NK-92 treated with Interleukin-12 subunit alpha and Interleukin-12 subunit beta, amount 100 ng/mL, for 24 hours (cell line): ENCODE measurements at places on chromosomes 6 and 20.

GRCh38 chr6:148547110-148547509 is 199.7 kb upstream of the UST start:
- DNase-seq, result no peak

DNA sequence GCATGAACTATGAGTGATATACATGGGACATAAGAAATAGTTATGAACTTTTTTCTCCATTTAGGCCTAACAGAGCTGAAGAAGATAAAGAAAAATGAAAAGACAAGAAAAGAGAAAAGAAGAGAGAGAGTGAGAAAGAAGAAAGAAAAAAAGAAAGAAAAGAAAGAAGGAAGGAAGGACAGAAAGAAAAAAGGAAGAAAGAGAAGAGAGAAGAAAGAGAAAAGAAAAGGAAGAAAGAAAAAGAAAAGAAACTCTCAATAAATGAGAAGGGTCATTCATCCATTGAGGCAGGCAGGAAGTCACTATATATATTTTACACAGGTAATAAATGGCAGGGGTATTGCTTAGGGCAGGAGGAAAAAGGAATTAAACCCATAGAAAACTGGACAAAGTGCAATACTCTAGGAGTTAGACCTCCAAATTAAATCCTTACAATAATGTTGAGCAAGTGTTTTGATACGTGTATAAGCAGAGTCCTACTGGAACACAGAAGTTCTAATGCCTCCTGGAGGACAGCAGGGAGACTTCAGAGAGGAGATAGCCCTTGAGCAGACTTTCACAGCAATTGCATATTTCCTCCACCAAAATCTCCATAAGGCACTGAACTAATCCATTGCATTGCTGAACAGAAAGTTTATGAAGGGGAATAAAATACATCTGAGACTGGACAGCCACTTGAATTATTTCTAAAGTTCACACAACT is 86.4 kb upstream of the TENT5A start:
- DNase-seq, result no peak

DNA sequence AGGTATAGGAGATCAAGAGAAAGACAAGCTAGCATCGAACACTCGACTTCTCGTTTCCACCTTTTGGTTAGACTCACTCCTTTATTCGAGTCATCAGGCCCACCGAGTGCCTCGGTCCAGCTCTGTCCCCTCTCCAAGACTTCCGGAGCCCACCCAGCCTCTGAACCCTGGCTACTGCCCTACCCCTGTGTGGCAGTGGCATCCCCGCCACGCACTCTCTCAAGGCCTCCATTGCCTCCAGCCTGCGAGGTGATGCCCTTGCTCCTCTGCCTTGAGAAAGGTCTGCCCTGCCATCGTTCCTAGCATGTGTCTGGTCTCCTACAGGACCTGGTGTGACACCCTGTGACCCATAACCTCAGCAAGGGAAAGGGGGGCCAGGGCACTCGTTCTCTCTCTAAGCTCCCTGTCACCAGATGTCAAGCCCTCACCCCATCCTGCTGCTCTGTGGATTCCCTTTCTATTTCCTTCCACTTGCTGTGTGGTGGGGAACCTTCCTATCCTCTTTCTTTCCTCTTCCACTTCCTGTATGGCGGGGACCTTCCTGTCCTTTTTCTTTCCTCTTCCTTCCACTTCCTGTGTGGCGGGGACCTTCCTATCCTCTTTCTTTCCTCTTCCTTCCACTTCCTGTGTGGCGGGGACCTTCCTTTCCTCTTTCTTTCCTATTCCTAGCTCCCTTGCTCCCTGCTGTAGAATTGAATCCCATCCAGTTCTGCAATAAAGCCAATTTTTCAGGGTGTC is 44.7 kb upstream of the QKI start:
- DNase-seq, result no peak

DNA sequence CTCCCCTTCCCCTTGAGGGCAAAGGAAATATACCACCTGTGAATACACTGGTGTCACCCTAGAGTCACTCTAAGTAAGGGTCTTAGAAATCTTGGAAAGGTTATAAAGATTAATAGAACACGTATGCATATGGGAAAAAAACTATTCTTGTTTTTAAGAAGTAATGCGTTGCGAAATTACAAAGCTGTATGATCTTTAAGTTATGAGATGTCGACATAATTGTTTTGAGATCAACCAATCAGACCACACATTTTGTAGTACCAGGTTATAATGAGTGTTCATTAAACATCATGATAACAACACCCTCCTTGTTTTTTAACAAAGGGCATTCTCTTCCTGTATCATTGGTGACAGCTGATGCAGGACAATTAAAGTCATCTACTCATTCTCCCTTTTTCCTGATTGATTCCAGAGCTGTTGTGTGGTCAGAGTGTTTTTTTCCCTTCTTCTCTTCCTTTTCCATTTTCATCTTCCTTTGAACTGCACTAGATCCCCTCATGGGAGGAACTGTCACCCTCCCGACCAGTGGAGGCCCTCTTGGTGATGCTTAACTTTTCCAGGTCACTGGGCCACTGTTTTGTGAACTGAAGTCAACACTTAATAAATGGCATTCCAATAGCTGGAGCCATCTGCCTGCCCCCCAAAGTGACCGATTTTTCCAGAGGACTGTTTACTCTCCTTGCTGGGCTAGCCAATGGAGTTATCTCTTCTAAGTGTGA is 37.0 kb downstream of the PRDM1 start:
- DNase-seq, result no peak

DNA sequence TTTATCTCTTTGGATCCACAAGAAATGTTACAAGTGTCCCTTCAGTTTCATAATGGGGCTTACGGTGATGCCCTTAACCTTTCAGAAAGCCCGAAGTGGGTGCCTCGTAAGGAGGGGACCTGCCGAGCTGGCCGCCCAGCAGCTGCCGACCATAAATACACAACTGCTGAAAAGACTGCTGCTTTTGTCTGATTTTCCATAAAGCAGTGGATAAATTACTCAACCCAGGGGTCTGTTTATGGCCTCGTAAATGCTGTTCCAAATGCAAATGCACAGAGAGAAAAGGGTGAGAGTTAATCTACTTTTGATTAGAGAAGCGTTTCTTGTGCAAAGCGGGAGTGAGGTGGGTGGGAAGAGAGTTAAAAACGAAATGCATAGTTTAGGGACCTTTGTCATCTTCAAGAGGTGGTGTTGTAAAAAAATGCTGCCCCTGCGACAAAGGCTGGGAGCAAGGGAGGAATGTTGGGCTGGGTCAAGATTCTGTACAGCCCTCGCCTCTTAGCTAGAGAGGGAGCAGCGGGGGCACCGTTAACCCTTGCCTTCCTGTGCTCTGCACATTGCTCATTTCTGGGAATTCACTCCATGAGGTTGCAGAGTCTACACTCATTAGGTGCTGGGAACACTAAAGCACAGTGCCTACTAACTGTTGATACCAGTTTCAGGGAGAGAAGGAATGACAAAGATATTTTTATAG is 112.0 kb upstream of the MTHFD1L start:
- no peak for DNase-seq

- DNase-seq, result no peak
Measured at GRCh38 chr20:32354592-32355416, 3.3 kb upstream of the ASXL1 start.

- no peak for DNase-seq
Measured at GRCh38 chr6:88983532-88983931, 20.1 kb upstream of the RNGTT start.

DNA sequence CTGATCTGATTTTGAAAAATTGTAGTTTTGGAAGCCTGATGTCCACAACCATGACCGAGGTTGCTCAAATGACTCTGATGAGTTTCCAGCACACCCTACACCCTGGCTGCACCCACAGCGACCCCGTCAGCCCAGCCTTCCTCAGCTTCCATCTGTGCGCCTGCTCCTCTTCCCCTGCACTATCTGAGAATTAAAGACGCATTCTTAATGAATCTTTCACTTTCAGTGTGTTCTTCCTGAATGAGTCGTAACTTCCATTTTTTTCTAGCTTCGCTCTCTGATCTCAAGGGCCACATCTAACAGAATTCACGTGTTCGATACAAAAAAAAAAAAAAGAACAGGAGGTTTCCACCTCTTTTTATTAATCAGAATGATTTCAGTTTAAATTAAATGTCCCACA is 21.3 kb upstream of the RREB1 start:
- DNase-seq, result no peak

GRCh38 chr6:70886071-70886470 is 70.8 kb downstream of the B3GAT2 start:
- no peak for DNase-seq

- DNase-seq, result no peak
Measured at GRCh38 chr20:63448031-63448430, 24.4 kb downstream of the KCNQ2 start.

DNA sequence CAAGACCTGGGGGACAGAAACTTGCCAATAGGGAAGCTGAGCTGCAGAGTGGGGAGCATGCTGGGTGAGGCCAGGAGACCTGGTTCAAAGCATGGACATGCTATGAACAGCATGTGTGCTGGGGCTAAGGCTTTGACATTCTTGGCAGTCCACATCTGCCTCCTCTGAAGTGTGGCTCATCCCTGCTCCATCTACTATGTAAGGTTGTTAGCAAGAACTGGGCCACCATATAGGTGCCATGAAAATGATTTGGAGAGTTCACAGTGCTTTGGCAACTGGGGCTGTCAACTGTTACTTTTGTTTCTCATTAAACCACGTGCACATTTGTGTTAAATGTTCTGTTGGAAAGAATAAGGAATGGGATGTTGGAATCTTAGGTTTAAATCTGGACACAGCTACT is 311.1 kb downstream of the CDC5L start:
- no peak for DNase-seq

GRCh38 chr20:41854765-41855164 is 236.6 kb upstream of the CHD6 start:
- no peak for DNase-seq

DNA sequence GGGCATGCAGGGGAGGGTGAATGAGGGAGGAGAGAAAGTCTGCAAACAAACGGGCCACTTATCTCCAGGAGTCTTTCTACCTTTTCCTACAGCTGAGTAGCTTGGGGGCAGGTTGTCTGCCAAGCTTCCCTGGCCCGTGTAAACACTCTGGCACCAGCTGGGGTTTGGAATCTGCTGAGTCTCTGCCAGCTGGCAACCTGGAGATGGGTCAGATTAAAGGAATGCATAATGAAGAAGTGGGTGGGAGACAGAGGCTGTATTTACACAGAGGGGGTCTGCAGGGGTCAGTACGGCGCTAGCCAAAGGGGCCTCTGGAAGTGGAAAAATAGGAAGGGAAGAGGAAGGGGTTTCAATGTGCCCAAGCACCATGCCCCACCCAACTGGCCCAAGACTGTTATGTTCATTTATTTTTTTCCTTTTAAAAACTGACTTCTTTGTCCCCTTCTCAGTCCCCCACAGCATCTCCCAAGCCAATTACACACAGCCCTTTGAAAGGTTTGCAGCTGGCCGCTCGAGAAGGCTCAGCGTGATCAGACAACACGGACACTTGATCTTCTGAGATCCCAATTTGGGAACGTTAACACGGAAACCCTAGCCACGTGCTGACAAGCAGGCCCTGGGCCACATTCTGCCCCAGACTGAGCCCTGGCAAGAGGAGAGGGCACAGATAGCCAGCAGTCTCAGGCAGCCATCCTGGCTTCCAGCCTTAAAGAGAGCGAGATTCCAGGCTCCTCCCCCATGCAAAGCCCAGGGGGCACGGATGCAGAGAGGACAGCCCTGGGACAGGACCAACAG is 25.2 kb downstream of the TRAM2 start:
- DNase-seq, result no peak

- DNase-seq, result no peak
Measured at GRCh38 chr6:99014061-99014460, 66.3 kb upstream of the FBXL4 start.

DNA sequence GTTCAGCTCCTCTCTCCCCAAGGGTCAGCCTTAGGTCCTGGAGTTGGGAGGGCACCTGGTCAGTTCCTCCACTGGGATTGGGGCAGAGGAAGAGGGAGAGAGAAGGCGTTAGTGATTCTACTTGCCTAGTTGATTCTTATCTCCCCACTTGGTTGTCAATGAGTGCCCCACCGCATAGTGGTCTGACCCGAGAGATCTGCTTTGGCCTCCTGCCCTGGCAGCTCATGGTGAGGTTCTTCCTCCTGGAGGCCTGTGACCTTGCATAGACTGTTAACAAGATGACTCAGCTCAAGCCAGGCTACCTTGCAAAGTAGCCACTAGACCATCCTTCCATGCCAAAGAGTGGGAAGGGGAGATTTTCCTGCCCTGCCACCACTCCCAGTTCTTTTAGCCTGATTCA is 160.6 kb downstream of the TMEM200A start:
- DNase-seq, result no peak

DNA sequence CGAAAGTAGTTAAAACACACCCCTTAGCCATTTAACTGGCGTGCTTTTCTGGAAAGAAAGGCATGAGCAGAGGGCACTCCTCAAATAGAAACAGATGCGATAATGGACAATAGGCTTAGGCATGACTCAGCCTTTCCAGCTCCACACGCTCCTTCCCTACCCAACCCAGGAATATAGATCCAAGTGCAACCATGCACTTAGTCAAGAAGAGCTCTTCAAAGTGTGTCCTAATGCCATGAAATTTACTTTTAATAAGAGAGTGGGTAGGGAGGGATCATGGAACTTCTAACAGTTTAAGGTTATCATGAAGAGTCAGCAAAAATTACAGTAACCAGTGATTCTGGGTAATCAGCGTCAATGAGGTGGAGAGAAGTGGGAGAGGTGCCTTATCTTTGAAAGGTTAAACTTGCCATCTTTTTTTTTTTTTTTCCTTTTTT is 2.4 kb upstream of the EFHC1 start:
- DNase-seq, result no peak

- DNase-seq, result no peak
Measured at GRCh38 chr6:111938710-111939109, 65.5 kb upstream of the FYN start.

DNA sequence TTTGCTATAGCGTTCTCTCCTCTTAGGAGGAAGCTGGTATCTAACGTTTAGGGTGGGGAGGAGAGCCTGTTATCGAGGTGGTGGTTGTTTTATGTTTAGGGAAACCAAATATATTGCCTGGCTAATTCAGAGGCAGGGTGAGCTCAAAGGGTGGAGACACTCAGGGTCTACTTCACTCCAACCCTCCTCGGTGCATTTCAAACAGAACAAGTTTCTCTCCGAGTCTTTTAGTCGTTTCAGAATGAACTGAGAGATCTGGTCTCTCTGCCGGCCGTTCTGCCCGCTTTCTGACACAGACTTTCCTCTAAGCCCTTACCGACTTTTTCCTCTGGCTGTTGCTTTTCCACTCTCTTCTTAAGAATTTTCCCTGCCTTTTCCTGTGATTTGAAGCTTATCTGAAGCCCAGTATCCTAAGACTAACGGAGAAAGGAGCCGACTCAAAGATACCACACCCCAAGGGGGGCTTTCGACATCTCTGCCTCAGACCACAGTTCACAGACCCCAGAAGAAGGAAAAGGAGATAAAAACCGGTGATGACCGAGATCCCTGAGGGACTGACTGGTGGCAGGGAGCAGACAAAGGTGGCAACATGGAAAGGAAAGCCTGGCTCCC is 865 bp downstream of the STK38 start:
- no peak for DNase-seq

GRCh38 chr20:45109634-45110033 is 5.3 kb downstream of the WFDC5 start:
- no peak for DNase-seq

GRCh38 chr6:90040931-90041330 is 146.7 kb downstream of the GJA10 start:
- DNase-seq, result no peak

DNA sequence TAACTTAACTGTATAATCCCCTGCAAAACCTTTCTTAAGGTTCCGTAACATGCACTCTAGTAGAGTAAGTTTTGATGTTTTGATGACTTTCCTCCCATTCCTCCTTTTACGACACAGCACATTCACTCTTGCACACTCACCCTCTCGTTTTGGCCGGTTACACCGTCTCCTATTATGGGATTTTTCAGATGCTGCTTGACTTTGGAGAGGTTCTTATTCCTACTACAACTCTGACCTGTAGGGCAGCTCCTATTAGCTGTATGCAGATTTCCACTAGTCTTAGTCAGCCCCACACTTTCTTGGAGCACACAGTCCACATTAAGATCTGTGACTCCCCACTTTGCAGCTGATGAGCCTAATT is 223.7 kb upstream of the SYNCRIP start:
- no peak for DNase-seq
